ENCODE measurements at places on chromosomes 4 and X. TPM values are rescaled to one million over a fixed set of nuclear protein-coding genes. Genes with fewer than 3 reads are reported as not detected.
A peak's percentile ranks its signal among the peaks of the same experiment; 100 is the strongest.

- no peak for DNase-seq
Observed at GRCh38 chrX:2782171-2782570, 30.3 kb downstream of the XG start.

- no peak for DNase-seq
Observed at GRCh38 chrX:118520216-118521206, 24.9 kb downstream of the DOCK11 start.

GRCh38 chr4:61079427-61079826 is 120.7 kb upstream of the ADGRL3 start:
- no peak for DNase-seq

- no peak for DNase-seq
Observed at GRCh38 chr4:6154875-6155274, 45.5 kb downstream of the JAKMIP1 start.

DNA sequence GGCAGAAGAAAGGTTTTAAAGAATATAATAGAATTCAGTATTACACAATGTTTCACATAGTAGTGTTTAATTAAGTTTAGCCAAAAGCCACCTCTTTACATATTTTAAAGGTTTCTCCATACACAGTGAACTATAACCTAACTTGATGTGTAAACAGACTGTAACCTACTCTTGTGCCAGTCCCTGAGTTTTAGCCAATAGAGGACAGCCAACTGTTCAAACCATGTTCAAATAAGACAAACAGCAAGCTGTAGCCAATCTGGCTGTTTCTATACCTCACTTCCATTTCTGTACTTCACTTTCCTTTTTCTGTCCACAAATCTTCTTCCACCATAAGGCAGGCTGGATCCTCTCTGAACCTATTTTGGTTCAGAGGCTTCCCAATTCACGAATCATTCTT is 65.2 kb downstream of the TEX13C start:
- DNase-seq: no peak

- DNase-seq: no peak
Observed at GRCh38 chr4:2812612-2813354, 19.9 kb downstream of the SH3BP2 start.

- no peak for DNase-seq
Observed at GRCh38 chrX:19886883-19887531, 393 bp downstream of the SH3KBP1 start.

DNA sequence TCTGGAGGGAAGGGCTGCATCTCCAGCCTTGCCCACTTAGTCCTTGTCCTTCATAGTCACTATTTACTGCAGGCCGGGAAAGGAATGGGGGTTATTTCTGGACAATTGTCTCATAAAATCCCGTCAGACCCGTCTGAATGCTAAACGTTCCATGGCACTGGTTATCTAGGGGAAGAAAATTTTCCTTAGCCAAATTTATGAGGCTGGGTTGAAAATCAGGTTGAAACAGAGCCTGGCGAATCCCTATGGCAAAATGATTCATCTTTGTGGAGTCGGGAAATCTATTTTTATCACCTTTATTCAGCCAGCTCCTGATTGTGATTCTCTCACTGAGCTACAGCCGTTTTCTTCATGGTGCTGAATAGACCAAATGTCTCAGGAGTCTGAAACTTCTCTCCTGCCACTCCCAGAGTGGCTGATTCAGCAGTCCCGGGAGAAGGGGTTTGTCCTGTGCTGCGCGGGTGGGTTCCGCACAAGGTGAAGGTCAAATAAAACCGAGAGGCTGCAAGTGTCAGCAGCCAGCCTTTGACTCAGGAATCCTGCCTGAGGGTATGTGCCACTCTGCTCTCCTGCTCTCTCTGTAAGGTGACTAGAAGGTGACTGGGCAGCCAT is 1.0 kb downstream of the LIMCH1 start:
- DNase-seq: no peak

- no peak for DNase-seq
Observed at GRCh38 chr4:175542786-175543185, 269.3 kb downstream of the GPM6A start.

DNA sequence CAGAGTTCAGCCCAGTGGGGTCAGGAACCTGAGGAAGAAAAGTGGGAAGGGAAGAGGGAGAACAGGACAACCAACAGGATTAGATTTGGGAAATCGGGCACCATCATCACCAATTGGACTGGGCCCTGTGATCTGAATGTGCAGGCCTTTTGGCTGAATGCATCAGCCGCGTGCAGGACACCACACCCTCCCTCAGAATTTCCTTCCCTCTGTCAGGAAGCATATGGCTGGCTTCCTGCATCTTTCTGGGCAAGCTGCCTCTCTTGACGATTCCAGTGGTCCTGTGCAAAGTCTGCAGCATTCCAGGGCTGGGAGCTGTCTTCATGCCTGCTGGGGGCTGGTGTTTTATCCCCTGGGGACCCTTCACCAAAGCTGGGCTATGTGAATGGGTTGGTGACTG is 16.4 kb downstream of the MAGEA4 start:
- DNase-seq: no peak

DNA sequence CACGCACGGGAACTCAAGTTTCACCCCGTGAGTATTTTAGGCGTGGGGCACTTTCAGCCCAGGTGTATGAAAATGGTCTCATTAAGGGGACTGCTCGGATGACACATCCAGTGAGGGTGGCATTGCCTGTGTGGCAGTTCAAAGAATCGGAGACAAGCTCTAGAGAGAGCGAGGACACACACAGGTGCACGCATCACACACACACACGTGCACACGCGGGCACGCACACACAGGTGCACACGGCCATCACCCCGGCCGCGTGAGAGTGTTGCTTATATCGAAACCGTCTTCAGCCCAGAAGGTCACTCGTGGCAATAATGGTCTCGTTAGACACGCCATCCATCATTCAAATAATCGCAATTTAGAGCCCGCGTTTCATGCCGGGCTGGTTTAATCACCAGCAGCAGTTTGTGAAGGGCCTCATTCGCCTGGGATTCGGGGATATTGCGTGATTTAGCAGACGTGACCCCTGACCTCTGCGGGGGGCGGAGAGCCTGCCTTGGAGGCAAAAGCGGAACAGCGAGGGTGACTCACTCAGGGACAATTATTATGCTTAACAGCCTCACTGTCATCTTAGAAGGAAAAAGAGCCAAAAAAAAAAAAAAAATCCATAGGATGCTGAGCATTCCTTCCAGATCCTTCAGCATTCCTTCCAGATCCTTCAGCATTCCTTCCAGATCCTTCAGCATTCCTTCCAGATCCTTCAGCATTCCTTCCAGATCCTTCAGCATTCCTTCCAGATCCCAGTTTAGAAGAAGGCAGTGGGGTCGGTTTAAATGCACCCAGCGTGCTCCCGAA is 89.4 kb upstream of the PPP2R3B start:
- no peak for DNase-seq

DNA sequence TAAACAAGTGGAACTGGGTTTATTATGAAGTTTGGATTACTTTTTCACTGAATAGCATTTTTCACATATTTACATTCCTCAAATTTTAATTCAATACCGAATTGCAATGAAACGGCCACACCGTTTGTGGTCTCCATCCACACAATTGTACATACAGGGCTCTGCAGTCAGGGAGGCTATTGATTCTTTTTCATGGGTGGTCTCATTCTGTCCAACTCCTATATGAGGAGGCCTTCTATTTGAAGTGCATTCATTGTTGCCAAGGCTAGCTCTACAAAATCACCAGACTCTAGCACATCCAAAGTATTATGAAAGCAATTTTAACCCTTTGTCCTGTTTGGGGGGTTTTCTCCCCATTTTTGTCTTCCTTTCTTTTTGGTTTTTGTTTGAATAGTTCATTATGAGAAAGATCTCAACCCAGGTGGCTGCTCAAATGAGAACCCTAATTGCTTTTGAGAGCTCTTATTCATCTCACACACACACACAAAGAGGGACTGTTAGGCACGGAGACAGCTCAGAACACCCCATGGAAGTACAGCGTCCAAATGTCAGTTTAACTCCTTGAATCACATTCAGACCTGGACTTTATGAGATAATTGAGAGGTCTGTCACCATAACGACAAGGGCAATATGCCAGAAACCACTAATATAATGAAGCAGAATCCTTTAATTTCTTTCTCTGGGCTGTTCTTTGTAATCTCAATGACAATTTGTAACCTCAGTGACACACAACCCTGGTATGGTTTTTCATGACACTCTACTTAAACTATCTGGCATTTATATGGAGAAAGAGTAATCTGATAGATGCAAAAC is 79.4 kb downstream of the NLGN4X start:
- no peak for DNase-seq

DNA sequence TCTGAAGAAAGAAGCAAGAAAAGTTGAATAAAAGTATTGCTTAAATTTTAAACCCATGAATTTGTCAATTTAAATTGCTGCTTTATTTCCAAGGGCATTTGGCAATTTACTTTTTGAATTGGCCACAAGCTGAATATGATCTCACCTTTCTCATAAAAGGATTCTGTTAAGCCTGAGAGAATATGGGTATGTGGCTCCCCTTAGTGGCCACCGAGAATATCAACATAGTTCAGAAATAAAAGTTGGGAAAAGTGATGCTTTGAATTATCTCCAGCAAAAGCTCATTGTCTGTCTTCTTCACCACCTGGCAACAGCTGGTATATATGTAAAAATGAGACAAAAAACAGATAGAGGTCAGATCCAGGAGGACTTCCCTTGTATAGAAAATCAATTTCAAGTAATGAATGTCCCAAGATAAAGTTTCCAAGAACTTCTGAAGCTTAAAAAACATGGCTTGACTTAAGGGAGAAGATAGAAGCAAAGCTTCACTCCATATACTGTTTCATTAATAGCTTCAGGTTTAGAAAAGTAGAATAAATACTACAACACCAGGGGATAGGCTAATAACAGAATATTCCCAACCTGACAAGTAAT is 290.7 kb upstream of the FAM241A start:
- DNase-seq: peak; percentile 12

Gene ZDHHC15
- 6.3 TPM for polyA plus RNA-seq

Gene F8A2
- polyA plus RNA-seq: not detected

Gene APOOL
- 19.3 TPM for polyA plus RNA-seq

Gene FAM200B
- polyA plus RNA-seq: 78.9 TPM

Gene GLOD5
- 1.4 TPM for polyA plus RNA-seq

Gene CSAG1
- not detected for polyA plus RNA-seq

Gene TEX13C
- polyA plus RNA-seq: not detected

Measured in renal cortex interstitium (tissue), 15 donors.